ENCODE measurements at places on chromosomes 4 and X.

DNA sequence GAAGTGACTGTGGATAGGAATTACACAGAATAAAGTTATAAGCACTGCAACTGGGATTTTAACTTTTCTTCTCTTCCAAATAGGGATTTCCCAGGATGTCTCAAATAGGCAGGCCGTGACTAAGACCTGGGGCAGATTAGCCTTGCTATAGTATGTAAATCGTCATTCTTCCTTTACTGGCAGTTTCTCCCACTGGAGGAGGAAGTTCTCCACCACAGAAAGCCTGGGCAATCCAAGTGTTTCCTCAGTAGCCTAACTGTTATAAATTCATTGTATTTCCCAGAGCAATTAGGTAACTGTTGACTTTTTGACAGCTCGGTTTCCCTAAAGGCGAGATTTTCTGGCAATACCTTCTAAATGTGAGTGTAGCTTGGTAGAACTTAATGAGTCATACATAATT is at the start of gene TNIP3:
Gene TNIP3, minus strand, starts transcription at position 31 of the 400 bp plus-strand sequence. CDS start 196 bp downstream, outside the sequence.
- DNase-seq = no peak

GRCh38 chr4:166078383-166078782 is 205.3 kb downstream of the TLL1 start:
- no peak for DNase-seq

DNA sequence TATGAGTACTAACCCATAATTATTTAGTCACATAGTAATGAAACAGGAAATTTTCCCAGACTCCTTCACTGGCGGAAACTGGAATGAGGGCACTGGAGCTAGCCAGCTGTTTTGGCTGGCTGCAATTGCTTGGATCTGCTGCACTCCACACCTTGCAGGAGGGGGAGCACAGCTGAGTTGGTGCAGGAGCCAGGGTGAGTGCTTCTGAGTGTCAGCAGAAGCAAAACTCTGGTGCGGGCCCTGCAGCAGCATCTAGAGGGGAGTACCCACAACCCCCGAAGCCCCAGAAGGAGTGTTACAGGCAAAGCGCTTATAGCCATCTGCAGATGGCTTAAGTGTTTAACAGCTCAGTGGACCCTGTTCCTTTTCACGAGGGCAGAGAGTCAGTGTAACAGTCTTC is 96.1 kb downstream of the RPA4 start:
- no peak for DNase-seq

DNA sequence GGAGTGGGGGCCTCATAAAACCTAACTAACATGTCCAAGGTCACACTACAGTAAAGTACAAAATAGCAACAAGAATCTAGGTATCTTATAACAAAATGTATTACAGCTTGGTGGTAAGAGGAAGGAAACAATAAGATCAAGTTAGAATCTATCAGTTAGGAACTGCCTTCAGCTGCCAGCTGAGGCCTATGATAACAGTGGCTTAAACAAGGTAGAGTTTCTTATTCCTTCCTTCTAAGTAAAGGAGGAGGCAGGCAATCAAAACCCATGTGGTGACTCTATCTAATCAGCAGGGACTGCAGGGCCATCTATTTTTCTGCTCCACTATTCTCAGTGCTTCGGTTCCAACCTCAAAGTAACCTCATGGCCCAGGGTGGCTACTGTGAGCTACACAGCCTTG is 10.9 kb downstream of the SH3D19 start:
- no peak for DNase-seq

DNA sequence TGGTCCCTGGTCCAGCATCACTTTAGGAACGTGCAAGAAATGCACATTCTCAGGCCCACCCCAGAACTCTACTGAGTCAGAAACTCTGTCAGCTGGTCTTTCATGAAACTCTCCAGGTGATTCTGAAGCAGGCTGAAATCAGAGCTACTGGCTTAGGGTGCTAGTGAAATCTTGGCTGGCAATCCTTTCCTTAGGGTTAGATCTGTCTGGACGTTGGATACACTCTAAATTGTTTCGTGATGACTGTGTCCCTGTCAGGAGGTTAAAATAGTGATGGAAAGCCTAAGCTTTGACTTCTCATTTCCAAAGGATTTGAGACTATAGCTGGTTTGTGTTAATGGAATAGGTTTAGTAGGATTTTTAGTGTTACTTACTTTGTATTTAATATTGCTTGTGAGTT is 99.1 kb downstream of the ARHGAP10 start:
- DNase-seq = no peak

- no peak for DNase-seq
Observed at GRCh38 chr4:38665551-38666411, 1.8 kb downstream of the KLF3 start.

GRCh38 chr4:73257651-73258435 is 755 bp downstream of the ANKRD17 start:
- DNase-seq = peak; percentile 23

DNA sequence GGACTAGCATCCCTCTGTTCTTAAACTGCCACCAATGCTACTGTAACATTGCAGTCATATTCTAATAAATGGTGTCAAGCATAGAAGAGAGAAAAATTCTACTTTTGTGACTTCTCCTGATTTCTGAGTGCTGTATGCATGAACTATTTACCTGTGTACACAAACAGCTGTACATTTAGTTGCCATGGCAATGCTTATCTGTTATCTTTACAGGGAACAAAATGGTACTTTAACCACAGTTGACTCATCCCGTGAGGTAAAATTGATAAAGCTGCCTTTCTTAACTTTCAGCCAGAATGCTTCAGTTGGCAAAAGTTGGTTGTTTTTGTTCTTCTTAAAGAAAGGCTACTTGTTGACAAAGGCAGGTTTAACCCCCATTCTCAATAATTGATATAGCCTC is 587.5 kb upstream of the MAGEB2 start:
- no peak for DNase-seq

DNA sequence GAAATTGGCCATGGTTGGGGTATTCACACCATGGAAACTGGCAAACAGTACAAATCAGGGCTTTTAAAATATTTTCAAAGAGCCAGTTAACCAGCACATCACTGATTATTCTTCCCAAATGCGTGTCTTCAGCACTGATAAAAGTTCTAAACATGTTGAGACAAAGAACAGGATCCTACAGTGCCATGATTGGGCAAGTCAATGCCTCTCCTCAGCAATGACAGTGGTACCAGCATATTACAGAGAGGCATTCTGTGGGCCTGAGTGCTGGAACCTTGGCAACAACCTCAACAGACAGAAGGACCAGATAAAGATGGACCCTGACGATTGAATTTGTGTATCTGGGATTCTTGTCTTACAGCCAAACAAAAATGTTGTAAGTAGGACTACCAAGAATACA is 108.9 kb downstream of the EFHC2 start:
- no peak for DNase-seq

- no peak for DNase-seq
Observed at GRCh38 chr4:158741326-158742021, 18.3 kb upstream of the PPID start.

DNA sequence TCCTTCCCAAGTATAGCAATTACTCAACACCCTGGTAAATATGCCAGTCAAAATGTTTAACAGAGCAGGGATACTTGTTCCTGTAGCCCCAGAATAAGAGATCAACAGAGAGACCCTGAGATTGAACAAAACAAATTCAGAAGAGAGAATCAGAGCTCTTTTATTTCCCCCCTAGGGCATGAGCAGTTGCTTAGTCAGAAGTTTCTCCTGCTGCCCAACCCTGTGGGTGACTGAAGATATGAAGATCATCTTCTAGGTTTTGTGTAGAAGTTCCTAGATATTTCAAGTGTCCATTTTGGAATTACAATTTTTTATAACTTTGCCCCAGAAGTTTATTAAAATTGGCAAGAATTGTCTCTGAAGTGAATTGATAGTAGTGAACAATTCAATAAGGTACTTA is 59.1 kb upstream of the RXFP1 start:
- no peak for DNase-seq

GRCh38 chr4:140569307-140569638 is 512 bp upstream of the UCP1 start:
- DNase-seq = no peak

DNA sequence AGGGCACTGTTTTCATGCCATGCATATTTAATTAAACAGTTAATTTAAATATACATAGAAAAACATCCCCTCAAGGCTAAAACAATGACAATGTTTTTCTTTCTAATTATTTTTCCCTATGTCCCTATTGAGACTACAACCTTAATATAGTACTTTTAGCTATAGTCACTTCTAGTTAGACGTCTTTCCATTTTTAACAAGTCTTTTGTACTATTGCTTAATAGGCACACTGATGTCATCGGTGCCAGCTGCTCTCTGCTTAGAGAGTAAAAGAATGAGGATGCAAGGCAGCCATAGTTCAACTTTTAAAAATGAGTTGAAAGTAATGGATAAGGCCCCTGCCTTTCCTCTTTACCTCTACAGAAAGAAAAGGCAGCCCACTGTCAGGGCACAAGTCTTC is 191.1 kb downstream of the KCTD8 start:
- no peak for DNase-seq

DNA sequence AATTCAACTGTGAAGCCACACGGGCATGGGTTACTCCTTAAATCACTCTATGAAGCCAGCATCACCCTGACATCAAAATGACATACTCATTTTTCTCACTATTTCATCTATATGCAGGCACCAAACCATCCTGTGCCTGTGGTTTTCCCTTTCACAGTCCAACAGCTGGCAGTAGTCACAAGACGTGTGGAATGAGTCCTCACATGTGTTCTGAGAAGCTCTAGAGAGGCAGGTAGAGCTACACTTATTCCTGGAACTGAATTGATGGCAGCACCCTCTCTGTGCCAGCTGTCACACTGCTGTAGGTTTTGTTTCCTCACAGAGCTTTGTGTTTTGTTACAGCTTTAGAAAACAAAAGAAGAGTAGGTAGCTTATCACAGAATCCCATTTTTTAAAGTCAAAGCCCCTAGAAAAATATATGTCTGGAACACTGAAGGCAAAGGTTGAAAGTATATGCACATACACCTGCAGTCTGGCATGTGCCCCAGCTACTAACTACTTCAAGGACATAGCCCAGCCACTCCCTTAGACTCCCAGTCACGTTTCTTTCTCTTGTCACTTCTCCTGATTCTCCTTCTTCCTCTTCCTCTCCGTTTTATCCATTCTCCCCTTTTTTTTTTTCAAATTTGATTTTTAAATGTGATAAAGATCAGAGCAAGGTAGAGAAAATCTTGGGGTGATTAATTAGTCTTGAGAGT is 107.1 kb downstream of the ANXA10 start:
- DNase-seq = no peak

DNA sequence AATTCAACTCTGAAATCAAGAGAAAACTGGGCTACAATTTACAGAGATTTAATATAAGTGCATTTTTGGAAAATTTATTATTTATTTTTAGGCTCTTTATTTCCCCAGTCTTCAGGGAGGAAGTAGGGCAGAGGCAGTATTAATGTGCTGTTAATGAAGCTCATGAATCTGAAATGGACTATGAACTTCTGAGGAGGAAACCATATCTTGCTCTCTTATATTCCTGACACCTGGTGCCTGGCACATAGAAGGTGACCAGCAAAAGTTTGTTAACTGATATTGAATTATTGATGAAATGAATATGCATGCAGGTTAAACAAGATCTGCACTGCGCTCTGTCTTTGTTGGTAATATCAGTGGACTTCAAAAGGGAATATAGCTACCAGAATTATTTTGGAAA is 55.1 kb downstream of the UGT8 start:
- DNase-seq = no peak

DNA sequence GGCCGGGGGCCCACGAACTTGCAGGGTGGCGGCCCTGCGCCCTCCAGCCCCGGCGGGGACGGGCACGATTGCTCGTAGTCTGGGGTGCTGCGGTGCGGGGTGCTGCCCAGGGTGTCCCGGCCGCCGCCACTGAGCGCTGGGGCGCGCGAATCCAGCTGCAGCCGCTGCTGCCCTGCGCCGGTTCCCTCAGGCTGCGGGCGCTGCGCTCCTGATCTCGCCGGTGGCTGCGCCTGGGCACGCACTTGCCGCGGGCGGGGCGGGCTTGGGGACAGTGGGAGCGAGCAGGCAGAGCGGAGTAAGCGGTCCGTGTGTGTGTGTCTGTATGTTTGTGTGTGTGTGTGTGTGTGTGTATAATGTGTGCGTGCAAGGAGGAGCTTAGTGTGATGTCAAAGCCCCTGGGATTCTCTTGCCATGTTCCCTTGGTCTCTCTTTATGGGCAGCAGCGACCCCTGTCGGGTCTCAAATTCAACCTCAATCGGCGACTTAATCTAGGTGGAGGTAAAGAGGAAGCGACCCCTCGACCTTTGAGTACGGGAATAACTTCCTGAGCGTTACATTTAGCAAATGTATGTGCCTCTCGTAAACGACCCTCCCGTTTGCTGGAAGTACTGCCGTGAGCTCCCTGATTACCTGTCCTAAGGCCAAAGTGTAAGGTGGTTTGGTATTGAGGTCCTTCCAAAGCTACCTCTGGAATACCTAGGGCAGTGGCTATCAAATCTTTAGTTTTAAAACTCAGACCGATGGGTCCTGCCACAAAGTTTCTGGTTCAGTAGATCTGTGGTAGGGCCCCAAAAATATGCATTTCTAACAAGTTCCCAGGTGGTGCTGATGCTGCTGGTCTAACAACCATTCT is at the start of gene RNF150:
Gene RNF150, minus strand, starts transcription at position 324 of the 853 bp plus-strand sequence.
- peak; percentile 74 for DNase-seq

- no peak for DNase-seq
Observed at GRCh38 chr4:72546456-72546855, 22.6 kb downstream of the ADAMTS3 start.

DNA sequence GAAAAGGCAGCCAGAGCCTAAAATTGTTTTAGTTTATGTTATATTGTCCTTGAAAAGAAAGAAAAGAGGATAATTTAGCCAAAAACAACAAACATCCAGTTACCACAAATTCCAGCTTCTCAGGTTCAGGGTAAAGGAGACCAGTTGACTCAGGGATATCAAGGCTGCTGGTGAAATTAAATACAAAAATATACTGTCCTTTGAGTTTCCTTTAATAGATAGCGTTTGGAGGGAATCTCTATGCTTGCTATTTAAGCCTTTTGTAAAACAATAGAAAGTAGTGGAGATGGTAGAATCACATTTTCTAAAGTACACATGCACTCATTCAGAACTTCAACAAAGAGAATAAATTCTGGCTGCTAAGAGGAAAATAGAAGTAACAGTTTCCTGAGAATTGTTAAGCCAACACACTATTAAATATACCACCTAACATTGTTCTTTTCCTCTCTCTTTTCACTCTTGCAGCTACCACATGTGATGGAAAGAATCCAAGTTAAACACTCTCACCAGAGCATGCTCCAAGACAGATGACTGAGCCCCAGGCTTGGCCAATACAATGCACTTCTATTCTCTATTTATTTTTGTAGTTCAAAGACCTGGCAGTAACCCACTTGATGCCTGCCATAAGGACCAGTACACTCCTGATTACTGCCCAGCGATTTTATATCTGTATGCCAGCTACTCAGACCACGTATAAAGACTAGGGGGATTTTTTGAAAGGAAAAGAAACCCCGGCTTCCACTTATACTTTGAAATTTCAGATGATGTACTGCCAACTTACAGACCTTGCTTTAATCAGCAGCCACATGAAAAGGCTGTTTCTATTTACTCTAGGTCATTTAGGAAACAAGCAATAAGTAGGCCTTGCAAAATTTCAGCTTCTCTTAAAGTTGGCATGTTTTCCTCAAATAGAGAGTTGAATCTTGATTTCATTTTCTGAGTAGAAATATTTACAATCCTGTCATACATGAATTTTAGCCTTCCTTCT is 756.9 kb downstream of the FAT4 start:
- no peak for DNase-seq
